ENCODE measurements at places on chromosomes 2 and 18.

- no peak for DNase-seq
Observed at GRCh38 chr18:2979129-2979528, 33.8 kb downstream of the LPIN2 start.

DNA sequence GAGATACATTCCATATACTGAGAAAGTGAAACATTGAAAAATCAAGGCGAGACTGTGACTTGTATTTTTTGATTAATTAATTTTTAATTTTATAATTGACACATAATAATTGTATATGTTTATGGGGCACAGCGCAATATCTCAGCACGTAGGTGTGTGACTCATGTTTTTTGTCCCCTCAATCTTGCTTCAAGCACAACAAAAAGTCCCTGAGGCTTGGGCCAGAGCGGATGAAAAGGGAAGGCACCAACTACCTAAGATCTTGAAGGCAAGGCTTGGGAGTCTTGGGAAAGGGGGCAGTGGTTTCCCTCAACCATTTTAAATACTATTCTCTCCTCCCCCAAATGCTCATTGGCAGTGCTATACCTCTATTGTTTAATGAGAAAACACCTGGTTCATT is 9.9 kb downstream of the SGPP2 start:
- no peak for DNase-seq

DNA sequence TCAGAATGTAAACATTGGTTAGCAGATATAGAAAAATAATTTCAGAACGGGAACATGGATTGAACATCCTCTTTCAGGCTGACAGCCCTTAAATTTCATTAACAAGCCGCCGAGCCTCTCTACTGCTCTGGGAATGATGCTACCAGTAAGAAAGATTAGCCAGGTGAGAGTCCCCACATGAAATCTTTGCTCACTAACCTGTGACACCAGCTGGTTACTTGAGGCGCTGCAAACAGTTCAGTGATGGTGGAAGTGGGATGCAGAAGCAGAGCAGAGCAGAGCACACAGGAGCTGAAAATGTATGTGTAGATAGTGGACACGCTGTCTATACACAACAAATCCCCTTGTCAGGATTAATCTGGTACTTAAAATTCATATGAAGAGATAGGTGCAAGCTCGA is 721.1 kb downstream of the DPP10 start:
- DNase-seq = no peak

DNA sequence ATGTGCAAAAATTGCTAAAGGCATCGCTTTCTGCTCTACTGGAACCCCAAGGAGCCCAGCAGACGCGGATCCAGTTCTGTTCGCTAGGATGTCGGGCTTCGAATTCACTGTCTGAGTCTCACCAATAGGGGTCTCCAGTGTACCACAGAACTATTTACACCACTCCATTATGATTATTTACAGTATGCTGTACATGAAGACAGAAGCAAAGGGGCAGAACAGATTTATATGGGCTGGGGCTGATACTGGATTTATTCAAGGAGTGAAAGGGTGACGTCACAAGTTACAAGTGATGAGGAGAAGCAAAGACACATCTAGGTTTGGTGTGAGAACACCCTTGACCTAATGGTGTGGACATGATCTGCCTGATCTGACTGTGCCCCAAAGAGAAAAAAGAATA is 185.3 kb upstream of the ATP5MC3 start:
- DNase-seq = no peak

GRCh38 chr2:72834596-72834995 is 8.8 kb upstream of the EXOC6B start:
- no peak for DNase-seq

DNA sequence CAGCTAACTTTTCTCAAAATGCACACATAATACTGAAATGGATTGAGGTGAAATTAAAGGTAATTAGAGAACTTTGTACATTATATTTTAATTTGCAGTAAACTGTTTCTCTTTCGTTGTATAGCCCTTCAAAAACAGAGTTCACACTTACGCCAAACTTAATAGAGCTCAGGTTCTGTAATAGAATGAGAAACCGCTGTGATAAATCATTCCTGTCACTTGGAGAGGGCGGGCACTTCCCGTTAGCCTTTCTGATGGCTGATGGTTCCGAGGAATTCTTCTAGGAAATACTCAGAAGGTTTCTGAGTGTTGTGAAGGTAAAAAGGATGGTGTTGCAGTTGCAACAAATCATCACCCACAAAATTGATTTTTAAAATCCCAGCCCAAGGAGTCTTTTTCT is 155.8 kb upstream of the ALKAL2 start:
- no peak for DNase-seq

GRCh38 chr2:96145848-96146152 is 560 bp upstream of the DUSP2 start:
- no peak for DNase-seq

DNA sequence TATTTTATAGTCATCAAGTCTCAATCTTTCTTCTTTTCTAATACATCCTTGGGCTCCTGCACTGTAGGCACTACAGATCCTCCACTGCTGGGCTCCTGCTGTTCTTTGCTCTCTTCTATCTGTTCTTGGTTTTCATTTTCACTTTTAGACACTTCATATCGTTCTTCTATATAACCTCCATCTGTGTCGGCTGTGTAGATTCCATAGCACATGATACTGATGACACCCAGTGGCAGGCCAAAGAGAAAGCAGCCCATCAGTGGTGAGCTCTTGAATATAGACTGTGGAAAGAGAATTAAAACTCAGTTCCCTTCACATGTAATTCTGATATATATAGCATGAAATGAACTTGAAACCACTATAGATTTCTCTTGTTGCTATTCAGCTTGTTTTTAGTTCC is 38.0 kb downstream of the TMX3 start:
- DNase-seq = no peak

DNA sequence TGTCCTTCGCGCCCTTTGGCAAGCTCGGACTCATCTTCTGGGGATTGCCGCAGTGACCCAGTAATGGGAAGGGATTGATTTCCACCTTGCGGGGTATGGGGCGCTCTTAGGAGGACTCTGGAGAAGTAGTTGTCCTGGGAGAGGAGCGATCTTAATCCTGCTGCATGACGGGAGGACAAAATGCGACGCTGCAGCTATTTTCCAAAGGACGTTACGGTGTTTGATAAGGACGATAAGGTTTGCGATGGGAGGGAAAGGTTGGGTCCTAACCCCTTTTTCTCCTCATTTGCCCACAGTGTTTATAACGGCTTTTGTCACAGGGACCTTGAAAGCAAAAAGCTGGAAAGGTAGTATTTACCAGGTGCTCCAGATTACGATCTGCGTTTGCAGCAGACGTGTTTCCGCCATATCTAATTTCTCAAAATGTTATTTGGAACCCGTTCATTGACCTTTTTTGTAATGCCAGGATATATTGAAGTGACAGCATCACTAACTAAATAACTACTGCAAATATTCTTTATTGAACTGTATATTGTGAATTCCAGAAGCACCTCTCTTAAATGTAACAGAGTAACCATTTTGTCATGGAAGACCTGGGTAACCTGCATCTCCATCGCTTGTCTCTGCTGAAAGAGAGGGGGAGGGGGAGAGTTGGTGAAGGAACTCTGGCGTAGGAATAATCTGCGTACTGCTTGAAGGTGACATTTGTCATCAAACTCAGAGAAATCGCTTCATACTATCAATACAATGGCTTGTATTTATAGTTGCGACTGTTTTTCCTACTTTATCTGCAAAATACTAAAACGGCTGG is 590 bp downstream of the MDH1 start:
- no peak for DNase-seq

- DNase-seq = no peak
Observed at GRCh38 chr18:21534327-21534726, 66.2 kb downstream of the ESCO1 start.

GRCh38 chr2:120347396-120348060 is 1.6 kb downstream of the INHBB start:
- DNase-seq = no peak

DNA sequence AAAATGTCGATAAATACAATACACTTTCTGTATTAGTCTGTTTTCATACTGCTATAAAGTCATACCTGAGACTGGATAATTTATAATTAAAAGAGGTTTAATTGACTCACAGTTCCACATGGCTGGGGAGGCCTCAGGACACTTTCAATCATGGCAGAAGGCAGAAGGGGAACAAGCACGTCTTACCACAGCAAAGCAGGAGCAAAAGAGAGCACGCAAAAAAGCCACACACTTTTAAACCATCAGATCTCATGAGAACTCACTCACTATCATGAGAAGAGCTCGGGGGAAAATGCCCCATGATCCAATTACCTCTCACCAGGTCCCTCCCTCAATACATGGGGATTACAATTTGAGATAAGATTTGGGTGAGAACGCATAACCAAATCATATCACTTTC is 256.7 kb downstream of the ANAPC1 start:
- no peak for DNase-seq

DNA sequence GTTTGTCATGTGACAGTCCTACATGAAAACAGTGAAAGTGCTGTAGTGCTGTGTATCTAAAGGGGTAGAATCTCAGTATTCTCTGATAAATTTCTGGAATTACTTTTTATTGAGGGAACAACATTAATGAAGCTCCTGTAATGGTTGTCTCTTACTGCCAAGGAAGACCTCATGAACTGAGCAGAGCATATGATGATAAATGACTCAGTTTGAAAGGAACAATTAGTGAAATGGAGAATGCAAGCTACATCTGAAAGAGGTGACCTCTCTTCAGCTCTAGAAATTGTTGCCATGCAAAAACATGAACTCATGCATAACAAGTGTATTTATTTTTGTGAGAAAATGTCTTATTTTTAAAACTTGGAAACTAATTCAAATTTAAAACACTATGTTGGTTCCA is 93.6 kb downstream of the SCN9A start:
- DNase-seq = no peak

DNA sequence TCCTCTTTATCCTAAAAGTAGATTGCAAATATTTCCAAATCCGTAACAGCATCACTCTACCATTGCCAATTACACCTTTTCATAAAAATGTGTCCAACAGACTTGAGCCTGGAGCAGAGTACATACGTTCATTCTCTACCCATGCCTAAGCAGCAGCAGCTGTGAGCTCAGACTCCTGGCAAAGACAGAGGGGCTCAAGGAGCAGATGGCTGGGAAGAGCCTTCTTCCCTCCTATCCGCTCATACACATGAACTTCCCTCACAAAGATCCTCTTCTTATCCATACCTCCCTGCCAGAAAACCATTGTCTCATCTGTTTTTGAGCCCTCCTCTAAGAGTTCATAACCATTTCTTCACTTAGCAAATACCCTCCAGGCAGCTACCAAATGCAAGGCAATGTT is 164.3 kb upstream of the ARL4C start:
- DNase-seq = no peak

DNA sequence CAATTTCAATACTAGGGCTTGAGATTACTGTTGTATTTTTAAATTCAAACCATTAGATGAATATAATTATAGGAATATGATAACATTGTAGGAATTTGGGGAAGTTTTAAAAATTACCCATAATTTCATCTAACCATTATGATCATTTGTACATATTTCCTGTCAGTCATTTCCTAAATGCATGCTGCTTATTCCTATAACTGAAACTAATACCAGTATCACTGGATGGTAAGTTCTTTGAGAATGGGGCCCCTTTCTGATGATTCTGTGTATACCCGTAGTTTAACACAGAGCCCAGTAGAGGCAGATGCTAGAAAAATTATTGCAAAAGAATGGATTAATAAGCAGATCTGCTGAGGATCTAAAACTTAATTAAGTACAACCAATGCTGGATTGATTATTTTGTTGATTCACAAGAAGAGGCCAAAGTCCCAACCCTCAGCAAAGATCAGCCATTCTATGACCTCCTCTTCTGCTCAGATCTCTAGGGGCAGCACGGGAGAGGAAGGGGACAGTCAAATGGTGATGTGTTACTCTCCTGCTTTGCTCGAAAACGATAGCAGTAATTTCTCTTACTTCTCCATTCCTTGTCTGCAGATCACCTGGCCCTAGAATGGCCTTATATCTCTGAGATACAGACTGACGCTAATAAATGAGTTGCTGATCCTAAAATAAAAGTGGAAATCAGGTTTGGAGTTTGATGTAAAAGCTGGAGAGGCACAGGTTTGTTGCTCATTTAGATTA is 69.5 kb upstream of the PELI1 start:
- DNase-seq = no peak

DNA sequence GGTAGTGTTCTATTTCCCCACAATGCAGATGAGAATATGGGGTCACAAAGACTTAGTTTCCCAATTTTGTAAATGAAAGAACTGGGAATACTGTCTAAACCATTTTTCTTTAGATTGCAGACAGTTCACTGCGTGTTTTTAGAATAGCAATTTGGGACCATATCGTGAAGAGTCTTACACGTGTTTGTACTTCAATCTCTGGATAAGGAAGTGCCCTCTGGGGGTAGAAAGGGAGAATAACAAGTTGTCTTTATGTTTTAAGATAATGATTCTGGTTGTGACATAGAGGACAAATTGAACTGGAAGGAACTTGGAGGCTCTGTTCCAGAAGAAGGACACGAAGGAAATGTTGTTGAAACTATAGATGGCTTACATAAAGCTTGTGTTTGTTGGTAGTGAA is 457.7 kb downstream of the CBLN2 start:
- DNase-seq = no peak

DNA sequence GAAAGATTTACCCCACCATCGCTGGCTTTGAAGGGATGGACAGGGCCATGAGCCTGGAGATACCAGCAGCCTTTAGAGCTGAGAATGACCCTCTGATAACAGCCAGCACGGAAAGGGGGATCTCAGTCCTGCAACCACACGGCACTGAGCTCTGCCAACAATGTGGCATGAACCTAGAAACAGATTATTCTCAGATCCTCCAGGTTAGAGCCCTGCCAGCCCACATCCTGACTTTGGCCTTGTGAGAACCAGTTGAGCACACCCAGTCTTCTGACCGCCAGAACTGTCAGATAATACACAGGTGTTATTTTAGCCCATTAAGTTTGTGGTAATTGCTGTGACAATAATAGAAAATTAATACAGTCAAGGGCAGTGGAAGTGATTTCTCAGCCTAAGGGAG is 9.4 kb upstream of the GNLY start:
- no peak for DNase-seq

- no peak for DNase-seq
Observed at GRCh38 chr2:242027676-242028450, 158.3 kb downstream of the RTP5 start.

DNA sequence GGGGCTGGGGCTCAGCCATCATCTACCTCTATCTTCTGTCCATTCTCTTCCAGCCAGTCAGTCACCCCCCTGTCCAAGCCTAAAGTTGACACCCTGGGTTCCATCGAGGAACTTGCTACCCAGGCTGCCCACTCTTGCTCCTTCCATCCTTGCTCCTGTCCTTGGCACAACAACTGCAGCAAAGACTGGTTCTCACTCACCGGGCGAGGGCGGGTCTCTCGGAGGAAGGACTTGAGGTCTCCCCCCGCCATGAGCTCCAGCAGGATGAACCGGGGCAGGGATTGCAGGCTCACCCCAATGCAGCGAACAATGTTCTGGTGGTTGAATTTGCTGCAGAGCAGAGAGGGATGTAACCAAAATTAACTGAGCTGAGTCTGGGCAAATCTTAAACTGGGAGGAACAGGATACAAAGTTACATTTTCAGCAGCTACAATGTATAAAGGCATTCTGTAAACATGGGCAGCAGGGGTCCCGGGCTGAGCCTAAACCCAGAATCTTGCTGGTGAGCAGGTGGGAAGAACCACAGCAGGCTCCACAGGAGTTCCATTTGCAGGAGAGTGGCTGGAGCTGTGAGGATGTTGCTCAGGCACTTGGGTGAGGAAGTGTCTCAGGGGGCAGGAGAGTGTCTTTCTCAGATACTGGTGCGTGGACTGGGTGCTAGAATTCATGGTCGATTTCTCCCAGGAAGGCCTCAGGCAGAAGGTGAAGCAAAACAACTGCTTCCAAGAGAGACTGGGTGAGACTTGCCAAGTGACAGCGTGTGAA is 105.5 kb downstream of the CLIP4 start:
- DNase-seq = no peak
